Diencephalon (tissue), 1 donor: ENCODE measurements at places on chromosomes 12 and 14. TPM values are rescaled to one million over a fixed set of nuclear protein-coding genes. Genes with fewer than 3 reads are reported as not detected.

The GUCY2C gene
- not detected for total RNA-seq

The HCAR2 gene
- 0.23 TPM for total RNA-seq

The ASCL1 gene
- 14.5 TPM for total RNA-seq

The CYP27B1 gene
- not detected for total RNA-seq

The RTN1 gene
- 936 TPM for total RNA-seq

The TAS2R9 gene
- 0.92 TPM for total RNA-seq

The CLEC4D gene
- total RNA-seq, result not detected

The CLBA1 gene
- total RNA-seq, result 12.9 TPM

The ETFRF1 gene
- total RNA-seq, result 37.6 TPM

The SLC4A8 gene
- total RNA-seq, result 42.7 TPM

The PRKAB1 gene
- 17.8 TPM for total RNA-seq

The NRL gene
- total RNA-seq, result 2.5 TPM

The GALC gene
- 48.0 TPM for total RNA-seq

The TROAP gene
- 6.5 TPM for total RNA-seq

The DTX1 gene
- total RNA-seq, result 34.8 TPM

The STON2 gene
- 109 TPM for total RNA-seq

The FGD6 gene
- 17.8 TPM for total RNA-seq

The ANKRD33 gene
- total RNA-seq, result not detected

The GABARAPL1 gene
- 85.3 TPM for total RNA-seq
